Smooth muscle cell of the brain vasculature (primary cell): ENCODE measurements at places on chromosomes 3 and 15.

DNA sequence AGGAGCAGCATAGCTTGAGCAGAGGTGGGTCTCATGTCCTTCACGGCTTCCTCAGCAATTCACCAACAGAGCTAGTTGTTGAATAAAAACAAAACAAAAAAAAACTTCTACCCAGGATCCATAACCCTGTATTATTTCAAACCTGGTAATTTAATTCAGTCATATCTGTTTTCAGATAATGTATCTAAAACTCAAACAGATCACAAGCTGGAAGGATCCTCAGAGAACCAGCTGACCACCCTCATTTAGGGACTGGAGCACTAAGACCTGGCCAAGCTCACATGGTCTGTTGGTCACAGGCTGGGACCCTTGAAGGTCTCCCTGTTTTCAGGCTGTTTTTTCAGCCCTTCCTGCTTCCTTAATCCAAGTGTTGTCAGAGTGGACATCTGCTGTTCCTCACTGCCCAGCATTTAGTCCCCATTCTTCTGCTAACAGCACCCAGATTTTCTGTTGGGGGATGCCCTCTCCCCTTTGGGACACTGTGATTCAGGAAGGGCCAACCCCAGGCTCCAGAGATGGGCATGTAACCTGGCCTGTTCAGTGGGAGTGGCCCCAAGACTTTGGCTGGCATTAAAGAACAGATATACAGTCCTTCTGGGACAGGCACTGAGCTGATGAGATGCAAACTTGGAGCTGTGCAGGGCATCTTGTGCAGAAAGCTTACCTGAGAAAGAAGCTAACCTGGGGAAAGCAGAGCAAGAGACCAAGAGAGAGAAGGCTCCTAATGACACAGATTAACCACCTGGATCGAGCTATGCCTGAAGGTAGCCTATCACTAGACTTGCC is 78.8 kb upstream of the SPATA12 start:
- no peak for DNase-seq

DNA sequence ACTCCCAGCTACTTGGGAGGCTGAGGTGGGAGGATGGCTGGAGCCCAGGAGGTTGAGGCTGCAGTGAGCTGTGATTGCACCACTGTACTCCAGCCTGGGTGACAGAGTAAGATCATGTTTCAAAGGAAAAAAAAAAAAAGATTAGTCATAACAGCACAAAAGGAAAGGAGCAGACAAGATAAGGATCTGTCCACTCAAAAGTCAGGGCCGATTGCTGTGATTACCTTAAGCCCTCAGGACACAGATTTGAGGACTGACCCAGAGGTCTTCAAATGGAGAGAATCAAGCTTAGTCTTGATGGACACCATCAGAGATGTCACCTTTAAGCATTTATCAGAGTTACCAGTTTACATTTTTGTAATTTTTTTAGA is 23.9 kb upstream of the HEG1 start:
- DNase-seq, result no peak

DNA sequence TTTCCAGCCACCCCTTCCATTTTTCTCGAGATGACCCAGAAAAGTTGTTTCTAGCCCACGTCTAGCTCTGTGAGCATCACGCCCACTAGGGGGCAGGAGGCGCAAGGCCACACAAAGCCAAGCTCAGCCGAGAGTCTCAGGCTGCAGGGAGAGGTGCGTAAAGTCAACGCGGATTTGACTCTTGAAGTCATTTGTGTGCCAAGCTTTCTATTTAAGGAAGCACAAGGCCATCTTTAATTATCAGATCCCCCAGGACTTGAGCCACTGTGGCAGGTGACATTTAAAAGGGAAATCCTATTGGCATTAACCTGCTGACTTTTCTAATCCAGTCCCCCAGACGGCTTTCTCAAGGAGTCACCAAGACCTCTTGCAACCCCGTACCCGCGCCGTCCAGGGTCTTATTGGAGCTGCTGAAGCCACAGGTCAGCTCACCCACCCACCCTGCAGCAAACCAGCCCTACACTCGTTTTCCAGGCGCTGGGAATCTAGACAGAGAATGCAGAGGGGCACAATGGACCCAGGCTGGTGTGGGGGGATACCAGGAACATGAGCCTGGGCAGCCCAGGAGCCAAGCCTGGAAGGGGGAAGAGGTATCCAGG is 62.1 kb downstream of the CAPN7 start:
- peak; percentile 62 for DNase-seq

- no peak for DNase-seq
Observed at GRCh38 chr15:99424978-99425656, 140.7 kb upstream of the MEF2A start.

DNA sequence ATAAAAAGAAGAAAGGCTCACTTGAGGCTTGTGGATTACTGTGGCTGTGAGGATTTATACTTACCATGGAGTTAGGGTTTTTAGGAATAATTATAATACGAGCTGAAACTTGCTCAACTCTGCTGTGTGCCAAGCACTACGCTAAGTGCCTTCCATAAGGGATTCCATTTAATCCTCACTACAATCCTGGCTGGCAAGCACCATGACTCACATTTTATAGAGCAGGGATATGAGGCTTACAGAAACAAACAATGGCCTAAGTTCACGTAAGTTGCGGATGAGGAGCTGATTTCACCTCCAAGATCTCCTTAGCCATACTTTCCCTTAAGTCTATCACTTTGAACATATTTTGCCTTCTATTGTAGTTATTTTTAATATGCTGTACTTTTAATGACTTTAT is 43.9 kb upstream of the ARL8B start:
- no peak for DNase-seq

- DNase-seq, result no peak
Observed at GRCh38 chr3:99526921-99527320, 111.5 kb upstream of the COL8A1 start.

DNA sequence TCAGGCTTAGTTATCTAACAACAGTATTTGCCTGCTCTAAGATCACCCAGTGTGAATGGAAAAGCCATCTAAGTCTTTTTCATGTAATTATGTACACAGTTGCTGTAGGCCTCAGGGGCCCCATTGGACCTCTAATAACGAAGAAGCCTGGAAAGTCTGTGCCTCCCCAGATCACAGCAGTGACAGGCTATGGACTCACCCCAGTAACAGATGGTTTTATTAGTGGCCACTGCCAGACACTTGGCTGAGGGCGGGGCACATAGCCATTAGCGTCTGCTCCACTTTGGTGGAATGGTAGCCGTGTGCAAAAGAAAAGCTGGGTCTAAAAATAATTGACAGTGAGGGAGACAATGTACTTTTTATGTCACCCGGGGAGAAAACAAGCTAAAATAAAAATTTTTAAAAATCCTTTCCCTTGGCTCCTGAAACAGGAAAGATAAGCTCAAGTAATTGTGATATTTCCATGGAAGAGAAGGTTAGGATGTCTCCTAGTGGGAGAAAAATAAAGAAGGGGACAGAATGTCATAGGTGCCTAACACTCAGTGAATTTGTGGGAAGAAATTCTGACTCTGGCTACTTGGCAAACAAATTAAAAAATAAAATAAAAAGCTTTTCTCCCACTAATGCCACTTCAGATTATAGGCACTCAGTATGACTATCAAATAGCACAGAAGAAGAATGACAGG is 44.3 kb upstream of the ZNF385D start:
- no peak for DNase-seq

DNA sequence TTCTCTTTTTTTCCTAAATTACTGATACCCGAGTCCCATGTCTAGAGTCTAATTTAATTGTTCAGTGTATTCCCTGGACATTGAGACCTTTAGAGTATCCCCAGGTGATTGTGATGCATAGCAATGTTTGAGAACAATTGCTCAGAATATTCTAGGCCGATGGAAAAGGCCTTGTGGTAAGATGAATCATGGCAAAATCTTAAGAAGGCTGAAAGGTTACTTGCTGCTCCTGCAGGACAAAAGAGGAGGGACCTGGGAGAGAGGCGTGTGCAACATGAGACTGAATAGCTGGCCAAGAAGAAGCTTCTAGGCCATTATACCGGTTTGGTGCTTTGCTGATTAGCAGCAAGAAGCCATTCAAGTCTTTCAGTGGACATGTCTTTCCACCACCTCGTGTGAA is 256.6 kb downstream of the ROBO2 start:
- no peak for DNase-seq

- DNase-seq, result no peak
Observed at GRCh38 chr3:110646496-110646895, 425.1 kb upstream of the NECTIN3 start.

DNA sequence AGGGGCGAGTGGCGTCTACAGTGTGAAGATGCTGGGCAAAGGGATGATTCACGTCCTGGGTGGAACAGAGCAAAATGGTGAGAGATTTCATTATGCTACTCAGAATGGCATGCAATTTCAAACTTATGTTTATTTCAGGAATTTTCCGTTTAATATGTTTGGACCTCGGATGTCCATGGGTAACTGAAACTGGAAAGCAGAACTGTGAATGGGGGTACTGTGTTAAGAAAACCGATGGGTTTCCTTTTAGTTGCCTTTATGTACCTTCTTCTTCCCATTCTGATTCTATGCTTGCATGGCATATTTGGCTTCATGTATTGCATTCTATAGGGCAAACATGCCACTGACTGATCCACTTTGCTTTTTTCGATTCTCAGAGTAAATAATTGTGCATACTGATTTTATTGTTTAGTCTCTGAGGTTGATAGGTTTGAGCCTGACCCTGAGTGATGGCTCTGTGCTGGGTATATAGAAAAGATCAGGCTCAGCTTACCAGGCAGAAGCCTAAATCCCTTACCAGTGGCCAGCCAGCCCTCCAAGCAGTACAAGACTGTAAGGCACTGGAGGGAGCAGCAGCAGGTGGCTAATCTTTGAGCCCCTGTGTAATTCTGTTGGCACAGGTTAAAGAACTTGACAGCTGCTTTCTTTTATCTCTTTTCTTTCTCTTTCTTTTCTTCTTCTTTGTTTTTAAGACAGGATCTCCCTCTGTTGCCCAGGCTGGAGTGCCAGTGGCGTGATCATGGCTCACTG is 4.5 kb downstream of the QTRT2 start:
- DNase-seq, result no peak

- no peak for DNase-seq
Observed at GRCh38 chr3:172257648-172258400, 190.4 kb downstream of the GHSR start.

DNA sequence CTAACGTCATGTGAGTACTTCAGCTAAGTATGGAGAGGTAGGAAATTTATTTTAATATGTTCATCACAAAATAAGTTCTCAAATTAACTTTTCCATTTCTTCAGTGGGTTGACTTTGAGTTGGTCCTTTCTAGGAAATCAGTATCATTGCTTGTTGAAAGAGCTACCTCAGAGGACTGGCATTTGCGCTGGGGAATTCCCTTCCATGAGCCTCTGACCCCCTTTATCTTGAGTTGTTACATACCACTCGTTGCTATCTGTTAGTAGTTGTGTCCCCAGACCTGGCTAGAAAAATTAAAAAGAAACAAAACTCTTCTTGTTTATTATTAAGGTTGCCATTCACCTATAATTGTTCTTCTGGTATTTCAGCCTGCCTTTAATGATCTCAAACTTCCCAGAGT is 96.8 kb upstream of the ROBO2 start:
- no peak for DNase-seq

- DNase-seq, result no peak
Observed at GRCh38 chr15:52622791-52623190, 54.0 kb upstream of the ARPP19 start.

DNA sequence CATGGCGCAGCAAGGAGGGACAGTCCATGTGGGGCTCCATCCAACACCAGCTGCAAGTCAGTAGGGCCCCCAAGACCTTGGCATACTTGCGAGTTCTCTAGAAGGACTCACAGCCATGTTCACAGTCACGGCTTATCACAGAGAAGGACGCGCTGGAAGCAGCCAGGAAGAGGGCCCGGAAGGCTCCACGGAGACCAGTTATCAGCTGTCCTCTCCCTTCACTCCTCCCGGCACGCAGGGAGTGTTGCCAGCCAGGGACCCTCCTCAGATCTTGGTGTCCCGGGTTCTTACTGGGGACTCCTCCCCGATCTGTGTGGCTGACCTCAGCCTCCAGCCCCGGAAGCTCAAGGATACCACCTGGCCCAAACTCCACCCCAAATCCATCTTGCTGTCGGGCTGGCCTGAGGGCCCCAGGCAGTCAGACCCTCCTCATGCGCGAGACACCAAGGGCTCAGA is 68.0 kb downstream of the SLTM start:
- DNase-seq, result no peak

- no peak for DNase-seq
Observed at GRCh38 chr15:73714695-73715301, 30.6 kb downstream of the CD276 start.

DNA sequence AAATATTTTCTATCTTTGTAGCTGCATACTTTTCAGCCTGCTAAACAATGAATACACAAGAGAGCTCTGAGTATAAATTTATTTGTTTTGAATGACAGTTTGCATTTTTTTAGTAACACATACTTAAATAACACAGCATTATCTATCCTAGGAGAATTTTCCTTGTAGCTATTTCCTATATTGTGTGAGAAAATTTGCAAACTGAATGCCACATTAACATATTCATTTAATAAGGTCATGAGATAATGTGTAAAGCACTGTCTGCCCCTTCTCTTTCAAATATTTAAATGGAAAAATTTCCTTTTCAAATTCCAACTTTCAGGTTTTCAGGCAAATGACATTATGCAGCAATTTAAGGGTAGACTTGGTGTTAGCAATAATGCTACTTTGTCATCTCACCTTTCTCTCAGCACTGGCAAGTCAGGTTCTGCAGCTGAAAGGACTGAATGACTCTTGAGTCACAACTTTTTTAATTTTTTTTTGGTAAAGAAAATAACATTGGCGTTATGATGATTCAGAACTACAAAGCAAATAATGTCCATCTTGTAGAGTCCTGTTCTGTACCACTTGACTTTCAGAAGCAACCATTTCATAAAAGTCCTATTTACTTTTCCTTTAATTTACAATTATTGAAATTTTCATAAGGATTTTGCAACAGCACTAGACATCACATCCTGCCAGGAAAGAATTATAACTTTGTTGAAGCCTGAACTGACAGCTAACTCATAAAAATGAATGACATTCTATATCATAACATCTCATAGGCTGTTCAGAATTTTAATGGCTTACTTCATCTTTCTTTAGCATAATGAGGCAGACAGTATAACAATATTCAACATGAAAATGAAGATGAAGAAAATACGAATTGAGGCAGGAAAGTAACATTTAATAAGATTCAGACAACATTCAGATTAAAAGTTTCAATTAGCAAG is 681.6 kb upstream of the SEMA6D start:
- no peak for DNase-seq
